SJSA1 (cell line): ENCODE measurements at places on chromosomes 3 and 15. TPM values are rescaled to one million over a fixed set of nuclear protein-coding genes. Genes with fewer than 3 reads are reported as not detected.
A peak's percentile ranks its signal among the peaks of the same experiment; 100 is the strongest.

Gene SQOR
- total RNA-seq: 4.6 and 4.7 TPM in 2 replicates

- no peak overlapping the region for H3K27ac ChIP-seq
- H3K4me3 ChIP-seq: no peak overlapping the region
- H3K36me3 ChIP-seq: no peaks in the 10 kb centered on the region
- H3K4me1 ChIP-seq: no peaks in the 10 kb centered on the region
Measured at GRCh38 chr3:170962411-170962810, 54.0 kb upstream of the EIF5A2 start.

- no peaks in the 10 kb centered on the region for H3K27me3 ChIP-seq
- peaks cover 38% of the 10 kb centered on the region for H3K4me1 ChIP-seq
- H3K27ac ChIP-seq: peak overlapping the region; percentile 70
- no peak overlapping the region for H3K4me3 ChIP-seq
Measured at GRCh38 chr3:191356631-191357439, 26.5 kb upstream of the UTS2B start.

Gene RBP2
- not detected in 2 replicates for total RNA-seq

GRCh38 chr15:82313446-82313845 is 35.8 kb downstream of the GOLGA6L10 start:
- H3K4me1 ChIP-seq: no peaks in the 10 kb centered on the region
- H3K27ac ChIP-seq: no peak overlapping the region
